NCI-H2107 (cell line): ENCODE measurements at places on chromosomes 2 and 18.

DNA sequence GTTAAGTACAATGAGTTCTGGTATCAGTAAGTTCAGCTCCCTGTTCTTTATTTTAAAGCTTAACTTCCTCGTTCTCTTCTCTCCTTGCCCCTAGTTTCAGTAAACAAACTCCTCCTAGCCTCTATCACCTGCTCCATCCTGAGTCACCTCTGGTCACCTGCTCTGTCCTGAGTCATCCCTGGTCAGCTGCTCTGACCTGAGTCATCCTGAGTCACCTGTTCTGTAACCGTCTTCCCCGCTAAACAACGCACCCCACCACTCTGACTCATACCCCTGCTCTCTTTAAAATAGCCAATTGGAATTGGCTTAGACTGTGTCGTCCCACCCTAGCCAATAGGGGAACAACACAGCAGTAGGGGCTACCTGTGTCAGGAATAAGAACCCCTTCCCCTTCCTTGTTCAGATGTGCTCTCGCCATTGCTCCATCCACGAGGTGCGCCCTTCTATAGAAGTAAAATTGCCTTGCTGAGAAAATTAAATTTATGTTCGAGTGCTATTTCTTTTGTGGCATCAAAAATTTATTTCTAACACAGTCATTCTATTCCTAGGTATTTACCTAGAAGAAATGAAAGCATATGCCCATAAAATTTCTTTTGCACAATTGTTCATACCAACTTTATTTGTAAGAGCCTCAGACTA is 24.9 kb upstream of the RMND5A start:
- DNase-seq = no peak

GRCh38 chr2:222398446-222398885 is 25.9 kb upstream of the SGPP2 start:
- no peak for DNase-seq

- DNase-seq = no peak
Measured at GRCh38 chr2:238743243-238744065, 104.4 kb upstream of the TWIST2 start.

- DNase-seq = no peak
Measured at GRCh38 chr2:178143481-178143880, 31.2 kb downstream of the RBM45 start.
